Stimulated activated CD8-positive, alpha-beta memory T cell treated with anti-CD3 and anti-CD28 coated beads, Interleukin-4, amount 100 ng/mL, for 24 hours (primary cell): ENCODE measurements at places on chromosomes 1 and 21.

DNA sequence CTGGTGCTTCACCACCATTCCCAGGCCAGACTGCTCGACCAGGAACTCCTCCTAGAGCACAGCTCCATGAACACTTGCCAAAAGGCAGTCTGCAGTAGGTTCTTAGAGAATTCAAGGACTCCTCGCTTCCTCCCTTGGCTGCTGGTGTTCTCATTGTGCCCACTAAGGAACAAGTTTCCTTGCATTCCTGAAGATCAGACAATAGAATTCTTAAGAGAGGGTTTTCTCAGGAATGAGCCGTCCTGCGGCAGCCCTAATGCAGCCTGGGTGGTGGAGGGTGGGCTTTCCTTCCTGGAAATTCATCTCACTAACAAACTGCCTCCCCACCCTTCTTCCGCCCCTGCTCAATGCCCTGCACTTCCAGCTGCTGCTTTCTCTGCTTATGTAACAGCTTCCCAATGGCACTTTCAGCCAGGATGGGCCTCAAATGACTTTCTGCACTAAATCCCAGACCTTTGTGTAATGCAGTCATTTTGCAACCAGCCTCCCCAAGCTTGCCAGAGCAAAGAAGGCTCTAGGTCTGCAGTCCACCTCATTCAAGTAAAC is 287.9 kb downstream of the PLPP3 start:
- no peak for DNase-seq

DNA sequence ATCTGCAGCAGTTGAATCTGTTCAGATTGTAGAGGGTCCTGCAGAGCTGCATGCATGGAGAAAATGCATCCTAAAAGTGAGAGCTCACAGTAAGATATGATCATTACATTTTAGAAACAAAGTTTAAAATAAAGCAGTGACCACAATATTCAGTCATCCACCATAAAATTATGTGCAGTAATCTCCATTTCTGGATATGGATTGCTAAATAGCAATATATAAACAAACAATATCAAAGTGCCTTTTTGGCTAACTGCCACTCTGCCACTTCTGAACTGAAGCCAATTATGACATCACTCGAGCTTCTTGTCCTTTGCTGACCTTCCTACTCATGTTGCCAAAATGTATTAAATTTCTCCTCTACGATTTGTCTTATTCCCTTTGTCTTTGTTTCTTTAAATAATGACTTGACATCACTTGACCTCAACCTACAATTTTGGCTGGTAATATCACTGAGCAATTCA is 262.0 kb upstream of the CXADR start:
- no peak for DNase-seq

- DNase-seq, result no peak
These were observed 11.7 kb upstream of the ZNF436 start for GRCh38 chr1:23381233-23381885.

- no peak for DNase-seq
These were observed 31.0 kb downstream of the UCK2 start for GRCh38 chr1:165858364-165858823.

DNA sequence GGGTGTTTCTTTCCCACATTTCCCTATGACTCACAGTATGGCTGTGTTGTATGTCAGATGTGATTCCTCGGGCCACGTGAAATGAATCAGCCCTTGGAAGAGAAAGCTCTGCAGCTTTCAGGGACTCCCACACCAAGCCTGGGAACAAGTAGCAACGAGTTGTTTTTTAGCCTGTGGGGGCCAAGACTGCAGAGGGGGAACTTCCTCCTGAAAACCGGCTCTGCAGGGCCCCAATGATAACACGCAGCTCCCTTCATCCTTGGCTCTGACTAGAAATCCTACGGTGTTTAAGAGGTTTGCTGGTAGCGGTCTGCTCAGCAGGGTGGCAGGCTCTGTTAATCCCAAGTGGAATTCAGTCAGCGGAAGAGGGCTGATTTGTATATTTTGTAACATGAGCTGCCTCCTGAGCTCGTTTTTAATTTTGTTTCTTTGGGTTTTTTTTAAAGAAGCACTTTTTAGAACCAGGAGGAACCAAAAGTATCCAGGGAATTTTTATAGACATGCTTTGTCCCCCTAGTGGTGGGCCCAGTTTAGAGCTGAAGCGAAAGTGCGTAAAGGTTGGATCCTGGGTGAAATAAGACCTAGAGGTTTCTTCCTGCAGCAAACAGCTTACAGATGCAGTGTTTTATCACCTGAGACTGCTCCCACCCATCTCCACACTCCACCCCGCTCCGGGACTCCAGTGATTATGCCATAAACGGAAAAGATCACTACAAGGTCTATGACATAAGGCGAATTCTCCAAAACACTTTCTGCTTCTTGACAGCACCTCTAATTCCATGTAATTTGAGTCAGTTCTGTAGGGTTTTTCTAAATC is 48.8 kb downstream of the LAMC2 start:
- DNase-seq, result no peak

- DNase-seq, result no peak
These were observed 1.3 kb upstream of the DUSP23 start for GRCh38 chr1:159779403-159779851.
